ENCODE measurements at places on chromosomes 1 and 21. TPM values are rescaled to one million over a fixed set of nuclear protein-coding genes. Genes with fewer than 3 reads are reported as not detected.

PLA2G5 gene
- total RNA-seq, result 0.52 TPM

OXCT2 gene
- total RNA-seq, result 0.20 TPM

TNFRSF14 gene
- 12.0 TPM for total RNA-seq

MMEL1 gene
- total RNA-seq, result 2.3 TPM

LCE1C gene
- total RNA-seq, result 1.00 TPM

OR2M3 gene
- total RNA-seq, result not detected

DYNLT5 gene
- total RNA-seq, result not detected

SCAMP3 gene
- 43.3 TPM for total RNA-seq

PEAR1 gene
- 1.6 TPM for total RNA-seq

NHLH1 gene
- 0.08 TPM for total RNA-seq

TGFBR3 gene
- total RNA-seq, result 10.4 TPM

AUNIP gene
- 3.3 TPM for total RNA-seq

F13B gene
- not detected for total RNA-seq

KRTAP19-3 gene
- total RNA-seq, result not detected

RIPPLY3 gene
- not detected for total RNA-seq

POU3F1 gene
- total RNA-seq, result 6.0 TPM

GPR37L1 gene
- 0.12 TPM for total RNA-seq

CHIA gene
- not detected for total RNA-seq

RWDD3 gene
- total RNA-seq, result 4.5 TPM

ANKRD35 gene
- total RNA-seq, result 13.7 TPM

NBPF10 gene
- 3.6 TPM for total RNA-seq

GGPS1 gene
- 21.1 TPM for total RNA-seq

HFM1 gene
- 0.08 TPM for total RNA-seq

RHBG gene
- total RNA-seq, result 1.7 TPM

CRYAA gene
- total RNA-seq, result not detected

YOD1 gene
- 14.4 TPM for total RNA-seq

KRTAP10-1 gene
- total RNA-seq, result not detected

S100A12 gene
- total RNA-seq, result 65.2 TPM

AADACL4 gene
- not detected for total RNA-seq

CR1L gene
- not detected for total RNA-seq

SLC45A1 gene
- total RNA-seq, result 0.20 TPM

NPR1 gene
- 1.8 TPM for total RNA-seq

WNT2B gene
- total RNA-seq, result 4.4 TPM

SIM2 gene
- 18.3 TPM for total RNA-seq

CD1B gene
- not detected for total RNA-seq

LMOD1 gene
- total RNA-seq, result 4.1 TPM

PDC gene
- not detected for total RNA-seq

COL11A1 gene
- total RNA-seq, result not detected

PSMA5 gene
- 86.2 TPM for total RNA-seq

CRNN gene
- total RNA-seq, result 1,110 TPM

AIRE gene
- not detected for total RNA-seq

TP73 gene
- total RNA-seq, result 5.2 TPM

PGLYRP4 gene
- total RNA-seq, result 14.5 TPM

SMIM12 gene
- 40.4 TPM for total RNA-seq

PLD5 gene
- total RNA-seq, result not detected

VWA5B1 gene
- total RNA-seq, result not detected

Measured in esophagus mucosa (tissue), 1 donor.